Stimulated activated CD4-positive, alpha-beta T cell treated with anti-CD3 and anti-CD28 coated beads, Interleukin-4, amount 100 ng/mL, for 48 hours (primary cell): ENCODE measurements at places on chromosomes 12 and 14.

DNA sequence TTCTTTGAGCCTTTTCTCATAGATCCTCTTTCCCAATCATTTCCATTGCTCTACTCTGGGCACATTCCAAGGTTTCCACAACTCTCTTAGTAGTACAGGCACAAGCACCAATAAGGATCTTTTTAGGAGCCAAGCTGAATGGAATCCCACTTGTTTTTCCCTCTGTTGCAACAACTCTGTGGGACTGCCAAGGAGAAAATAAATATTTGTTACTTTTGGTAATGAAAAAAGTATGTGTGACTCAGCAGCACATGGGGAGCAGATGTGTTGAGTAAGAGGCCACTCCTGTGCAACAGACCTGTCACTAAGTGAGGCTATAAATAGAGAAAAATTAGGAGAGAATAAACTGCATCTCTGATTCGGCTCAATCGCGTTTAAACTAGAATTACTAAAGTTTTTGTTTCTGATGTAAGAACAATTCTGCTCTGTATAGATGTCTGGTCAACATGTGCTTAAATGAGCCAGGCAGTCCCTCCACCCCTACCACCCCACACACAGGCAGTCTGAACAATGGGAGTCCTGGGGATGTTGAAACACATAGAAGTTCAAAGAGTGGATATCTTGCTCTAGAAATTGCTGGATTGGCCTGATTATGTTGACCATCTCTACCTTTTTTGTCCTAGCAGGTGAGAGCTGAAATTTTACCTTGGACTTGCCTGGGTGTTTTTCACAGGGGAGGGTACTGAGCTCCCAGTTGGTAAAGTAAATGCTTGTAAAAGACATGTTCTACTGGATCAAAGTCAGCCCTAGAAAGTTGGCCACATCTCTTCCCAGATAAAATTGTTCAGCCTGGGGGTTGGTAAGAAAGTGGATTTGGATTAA lies 244.3 kb upstream of the NOVA1 start:
- no peak for DNase-seq

- no peak for DNase-seq
These were observed 2.1 kb downstream of the CHST11 start for GRCh38 chr12:104458694-104459367.

- no peak for DNase-seq
These were observed 204.9 kb upstream of the RMST start for GRCh38 chr12:97257726-97258125.

DNA sequence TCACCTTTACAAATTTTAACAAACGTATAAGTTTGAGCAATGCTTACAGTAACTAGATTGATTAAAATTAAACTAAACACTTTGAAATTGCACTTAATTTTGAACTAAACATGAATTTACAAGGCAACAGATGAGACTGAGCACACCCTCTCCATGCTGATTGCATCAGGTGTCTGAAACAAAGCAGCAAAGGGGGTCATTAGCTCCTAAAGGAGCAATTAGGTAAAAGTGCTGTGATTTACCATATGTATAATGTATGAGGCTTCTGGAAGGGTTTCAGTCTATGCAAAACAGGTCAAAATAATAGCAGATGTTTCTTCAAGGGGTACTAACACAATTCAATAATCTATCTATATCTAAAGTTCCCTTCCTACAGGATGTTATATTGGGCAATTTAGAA lies 98.8 kb upstream of the LMNTD1 start:
- no peak for DNase-seq

- no peak for DNase-seq
These were observed 297.7 kb upstream of the CLEC14A start for GRCh38 chr14:38553586-38553985.
